HAP-1 (cell line): ENCODE measurements at places on chromosomes 6 and 20.

DNA sequence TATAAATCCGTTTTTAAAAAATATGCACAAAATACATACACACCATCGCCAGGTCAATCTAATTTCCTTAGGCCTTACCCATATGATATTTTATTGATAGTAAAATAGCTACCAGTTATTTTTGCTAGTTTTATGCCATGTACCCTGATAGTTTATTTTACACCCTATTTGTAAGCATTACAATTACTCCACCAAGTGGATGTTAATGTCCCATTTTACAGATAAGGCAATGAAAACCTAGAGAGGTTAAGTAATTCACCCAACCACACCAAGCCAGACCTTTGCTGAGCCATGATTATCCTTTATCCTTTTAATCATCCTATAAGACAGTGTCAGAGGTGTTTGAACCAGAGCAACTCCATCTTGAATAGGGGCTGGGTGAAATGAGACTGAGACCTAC is 86.8 kb downstream of the CBLN4 start:
- DNase-seq: no peak

- DNase-seq: no peak
Measured at GRCh38 chr6:157466342-157466648, 85.3 kb downstream of the ZDHHC14 start.

DNA sequence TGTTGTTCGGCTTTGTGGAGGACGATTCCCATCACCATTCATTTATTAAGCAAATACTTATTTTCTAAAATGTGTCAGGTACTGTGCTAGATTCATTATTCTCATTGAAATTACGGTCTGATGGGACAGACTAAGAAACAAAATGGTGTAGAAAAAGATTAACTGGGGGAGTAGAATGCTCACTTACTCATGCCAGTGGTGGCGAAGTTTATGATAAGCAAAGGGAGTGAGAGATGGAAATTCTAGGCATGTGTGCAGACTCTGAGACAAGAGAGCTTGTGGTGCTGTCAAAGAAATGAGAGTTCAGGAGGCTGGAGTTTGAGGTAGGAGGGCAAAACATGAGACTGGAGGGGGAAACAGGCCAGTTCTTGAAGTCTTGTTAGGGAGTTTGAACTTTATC is 896 bp downstream of the RPP21 start:
- no peak for DNase-seq

- no peak for DNase-seq
Measured at GRCh38 chr6:1029141-1029540, 282.8 kb upstream of the FOXQ1 start.

GRCh38 chr20:49631856-49632418 is 64.0 kb upstream of the PTGIS start:
- no peak for DNase-seq

DNA sequence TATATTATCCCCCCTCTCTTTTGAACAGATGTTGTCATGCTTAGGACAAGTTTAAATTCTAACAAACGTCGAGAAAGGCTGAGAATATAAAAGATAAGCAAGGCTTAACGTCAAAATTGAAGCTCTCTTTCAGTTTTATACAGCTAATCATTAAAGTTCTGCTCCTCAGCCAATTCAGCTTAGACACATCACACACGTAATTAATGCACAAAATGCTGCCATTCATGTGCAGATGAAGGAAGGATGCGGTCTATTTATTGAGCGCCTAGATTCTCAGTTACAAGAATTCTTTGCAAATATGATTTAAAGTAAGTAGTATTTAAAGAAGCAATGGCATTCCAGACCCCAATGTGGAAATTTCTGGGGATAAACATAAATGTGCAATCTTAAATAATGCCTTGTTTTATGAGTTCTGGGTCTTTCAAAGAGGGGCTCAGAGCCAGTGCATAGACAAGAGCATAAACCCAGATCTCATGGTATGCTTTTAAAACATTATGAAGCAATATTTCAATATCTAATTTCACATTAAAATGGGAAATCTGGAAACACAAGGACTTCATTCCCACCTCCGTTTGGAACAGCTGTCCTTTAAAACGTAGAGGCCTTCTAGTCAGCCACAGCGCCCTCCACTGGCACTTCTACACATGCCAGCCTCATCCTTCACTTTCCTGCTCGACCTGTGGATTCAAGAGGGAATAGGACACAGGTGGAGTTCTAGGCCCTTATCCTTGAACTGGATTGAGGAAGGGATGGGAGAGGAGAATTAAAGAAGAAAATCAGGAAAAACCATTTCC is 85.8 kb downstream of the LYRM4 start:
- peak; percentile 84 for DNase-seq

DNA sequence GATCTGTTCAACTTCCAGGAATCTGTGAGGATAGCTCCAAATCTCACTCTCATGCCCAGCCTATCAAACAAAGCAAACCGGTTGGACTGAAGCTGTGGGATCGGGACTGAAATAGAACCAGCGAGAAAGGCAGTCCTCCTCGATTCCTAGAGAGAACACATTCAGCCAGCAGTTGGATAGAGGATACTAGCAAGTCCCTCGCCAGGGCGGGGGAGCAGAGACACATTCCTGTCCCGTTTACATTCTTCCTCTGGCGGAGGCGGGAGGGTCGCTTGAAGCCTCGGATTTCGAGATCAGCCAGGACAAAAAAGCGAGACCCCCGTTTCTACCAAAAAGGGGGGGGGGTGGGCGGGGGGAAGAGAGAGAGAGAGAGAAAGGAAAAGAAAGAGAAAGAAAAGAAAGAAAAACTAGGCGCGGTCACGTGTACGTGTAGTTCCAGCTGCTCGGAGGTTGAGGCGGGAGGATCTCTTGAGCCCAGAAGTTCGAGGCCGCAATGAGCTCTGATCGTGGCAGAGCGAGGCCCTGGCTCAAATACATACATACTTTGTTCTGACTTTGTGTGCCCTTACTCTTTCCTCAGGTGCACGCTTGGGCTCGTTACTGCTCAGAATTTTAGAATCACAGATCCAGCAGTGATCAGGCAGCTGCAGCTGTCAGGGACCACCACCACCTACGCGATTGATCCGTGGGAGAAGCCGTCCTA is 19.5 kb downstream of the ZNF311 start:
- DNase-seq: no peak

- DNase-seq: no peak
Measured at GRCh38 chr6:52304983-52305390, 20.4 kb upstream of the MCM3 start.

- DNase-seq: peak; percentile 61
Measured at GRCh38 chr6:124795643-124796463, 166.4 kb upstream of the RNF217 start.

DNA sequence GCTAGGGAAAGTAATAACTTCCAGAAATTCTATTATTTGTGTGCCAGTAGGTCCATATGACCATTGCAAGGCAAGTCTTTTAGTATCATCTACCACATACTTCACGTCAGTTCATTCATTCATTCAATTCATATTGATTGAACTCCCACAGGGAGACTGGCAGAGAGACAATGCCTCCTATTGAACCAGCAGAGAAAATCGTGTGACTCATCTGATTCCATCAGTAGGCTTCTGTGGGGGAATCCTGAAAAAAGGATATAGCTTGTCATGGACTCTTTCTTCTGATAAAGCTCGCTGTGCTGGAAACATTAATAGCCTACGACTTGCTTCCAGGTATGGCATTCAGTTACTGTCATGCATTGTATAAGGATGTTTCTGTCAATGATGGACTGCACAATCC is 45.3 kb upstream of the CNR1 start:
- peak; percentile 21 for DNase-seq

DNA sequence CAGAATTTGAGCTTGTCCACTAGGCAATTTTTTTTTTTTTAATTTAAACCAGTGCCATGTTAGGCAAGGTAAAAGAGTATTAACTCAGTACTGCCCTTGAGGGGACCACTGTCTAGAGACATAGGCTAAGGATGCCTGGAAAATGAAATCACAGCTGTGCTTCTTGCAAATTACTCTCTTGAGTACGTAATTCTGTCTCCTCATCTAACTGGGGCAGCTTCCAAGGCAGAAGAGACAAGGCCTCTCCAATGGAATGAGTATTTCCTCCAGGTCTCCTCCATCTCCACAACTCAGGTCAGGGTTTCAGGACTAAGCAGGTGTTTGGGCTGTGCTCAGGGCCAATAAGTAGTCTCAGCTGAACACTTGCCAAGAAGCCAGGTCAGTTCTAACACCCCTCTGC is 33.8 kb upstream of the MRPS10 start:
- DNase-seq: no peak

- peak; percentile 72 for DNase-seq
Measured at GRCh38 chr6:101226677-101227135, 166.8 kb upstream of the GRIK2 start.

DNA sequence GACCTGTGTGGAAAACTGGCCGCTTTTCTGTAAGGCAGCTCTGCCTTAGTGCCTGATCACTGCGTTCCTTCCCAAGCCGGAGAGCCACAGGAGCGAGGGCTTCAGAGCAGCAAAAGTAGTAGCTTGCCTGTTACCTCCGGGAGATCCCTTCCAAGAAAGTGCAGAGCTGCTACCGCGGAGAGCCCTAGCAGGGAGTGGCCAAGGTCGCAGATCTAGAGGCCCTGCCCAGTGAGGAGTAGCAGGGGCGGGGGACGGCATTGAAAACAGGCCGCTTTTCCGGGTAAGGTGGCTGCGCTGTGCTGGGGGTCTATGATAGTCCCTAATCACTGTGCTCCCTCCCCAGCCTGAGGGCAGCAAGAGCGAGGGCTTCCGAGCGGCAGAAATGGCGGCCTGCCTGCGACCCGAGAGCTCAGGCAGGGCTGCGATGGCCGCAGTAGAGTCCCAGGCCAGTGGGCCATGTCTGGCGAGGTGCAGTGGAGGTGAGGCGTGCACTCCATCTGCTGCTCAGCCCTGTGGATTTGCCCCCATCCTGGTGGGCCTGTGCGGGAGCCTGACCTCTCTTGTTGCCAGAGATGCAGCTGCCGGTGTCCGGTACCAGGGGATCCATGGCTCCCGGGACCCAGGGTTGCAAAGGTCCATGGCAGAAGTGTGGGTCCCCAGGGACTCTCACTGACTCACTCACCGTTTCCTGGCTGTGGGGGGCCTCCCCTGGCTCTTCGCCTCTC is 67.3 kb downstream of the KLHL32 start:
- DNase-seq: no peak

DNA sequence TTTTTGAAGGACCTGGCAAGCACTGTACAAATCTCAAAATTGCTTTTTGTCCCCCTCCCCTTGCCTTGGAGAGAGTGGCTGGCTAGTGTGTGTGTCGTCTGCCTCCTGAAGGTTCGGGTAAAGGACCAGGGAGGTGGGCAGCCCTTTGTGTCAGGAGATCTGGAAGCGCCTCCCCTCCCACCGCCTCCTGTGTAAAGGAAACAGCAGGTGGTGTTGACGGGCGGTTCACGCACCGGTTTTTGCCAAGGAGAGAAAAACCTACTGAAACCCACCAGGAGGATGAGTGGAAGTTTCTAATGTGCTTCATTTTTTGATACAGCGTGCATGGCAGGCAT is 1.2 kb downstream of the ENTPD6 start:
- no peak for DNase-seq

DNA sequence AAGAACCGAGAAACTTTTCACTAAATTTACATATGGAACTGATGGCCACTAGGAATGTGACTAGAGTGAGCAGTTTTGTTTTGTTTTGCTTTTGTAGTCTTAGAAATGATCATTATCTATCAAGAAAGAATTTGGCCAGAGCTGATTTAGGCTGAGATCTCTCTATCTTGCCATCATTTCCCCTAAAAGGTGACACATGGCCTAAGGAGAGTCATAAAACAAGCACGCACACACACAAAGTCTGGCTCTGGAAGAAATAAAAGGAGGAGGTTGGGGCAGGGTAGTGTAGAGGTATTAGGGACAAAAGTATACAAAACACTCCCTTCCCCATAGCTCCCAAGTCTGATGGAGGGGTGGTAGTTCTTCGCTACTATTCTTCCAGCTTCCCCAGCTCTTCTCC is 56.4 kb downstream of the RIPOR2 start:
- DNase-seq: no peak

DNA sequence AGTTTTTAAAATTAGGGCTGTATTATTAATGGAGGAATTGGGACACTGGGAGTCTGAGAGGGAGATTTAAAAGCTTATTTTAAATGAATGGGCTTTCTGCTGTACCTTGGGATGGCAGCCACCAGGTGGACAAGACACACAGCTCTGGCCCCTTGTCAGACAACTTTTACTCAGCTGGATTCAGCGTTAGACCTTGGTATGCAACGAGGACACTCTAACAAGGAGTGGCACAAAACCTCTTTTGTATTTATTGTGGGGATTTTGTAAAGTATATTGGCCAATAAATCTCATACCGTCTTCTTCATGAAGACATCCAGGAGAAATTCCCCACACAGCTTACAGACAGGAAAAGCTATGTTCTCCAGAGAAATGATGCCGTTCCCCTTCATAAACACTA is 105.7 kb downstream of the LCA5 start:
- DNase-seq: peak; percentile 35

DNA sequence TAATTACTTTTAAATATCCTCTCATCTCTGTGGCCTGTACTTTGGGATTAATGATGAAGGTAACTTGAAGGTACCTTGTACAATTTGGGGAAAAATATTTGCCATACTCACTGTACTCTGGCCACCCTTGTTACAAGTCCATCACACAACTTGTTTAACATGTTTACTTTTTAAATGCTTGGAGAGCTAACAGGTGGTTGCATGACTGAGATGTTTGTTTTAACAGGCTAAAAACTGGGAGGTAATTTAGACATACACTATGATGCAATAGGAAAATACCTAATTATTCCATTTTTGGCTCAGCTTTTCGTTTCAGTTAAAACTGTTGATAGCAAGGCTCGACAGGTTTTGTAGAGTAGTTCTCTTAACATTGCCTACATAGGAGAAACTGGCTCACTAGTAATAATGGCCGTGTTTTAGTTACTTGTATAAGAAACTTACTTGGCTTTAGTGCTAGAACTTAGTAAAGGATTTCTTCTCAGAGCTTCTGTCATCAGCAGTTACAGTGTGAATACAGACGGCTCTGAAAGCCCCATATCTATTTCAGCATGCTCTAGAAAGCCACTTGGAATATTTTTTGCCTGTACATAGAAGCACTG is 489.8 kb upstream of the SOX4 start:
- DNase-seq: no peak

DNA sequence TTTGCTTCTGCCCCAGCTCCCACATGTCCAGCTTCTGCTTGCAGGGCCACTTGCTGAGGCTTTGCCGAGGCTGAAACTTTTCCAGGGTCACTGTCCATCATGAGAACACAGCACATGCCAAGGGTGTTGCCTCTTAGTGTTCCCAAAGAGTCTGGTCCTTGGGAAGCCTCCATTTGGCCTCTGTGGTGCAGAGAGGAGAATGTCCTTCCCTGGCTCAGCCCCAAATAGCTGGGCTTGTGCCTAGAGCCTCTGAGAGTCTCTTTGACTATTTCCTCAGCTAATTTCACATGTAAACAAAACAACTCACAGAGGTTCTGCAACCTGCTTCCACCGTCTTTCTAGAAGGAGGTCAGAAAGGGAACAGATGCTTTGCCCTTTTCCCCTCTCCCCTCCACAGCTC is 40.4 kb upstream of the RAB23 start:
- no peak for DNase-seq

GRCh38 chr6:35055891-35056290 is 85.2 kb downstream of the TCP11 start:
- no peak for DNase-seq
